Dorsolateral prefrontal cortex (tissue), 122 donors: ENCODE measurements at places on chromosomes 12 and 14.

DNA sequence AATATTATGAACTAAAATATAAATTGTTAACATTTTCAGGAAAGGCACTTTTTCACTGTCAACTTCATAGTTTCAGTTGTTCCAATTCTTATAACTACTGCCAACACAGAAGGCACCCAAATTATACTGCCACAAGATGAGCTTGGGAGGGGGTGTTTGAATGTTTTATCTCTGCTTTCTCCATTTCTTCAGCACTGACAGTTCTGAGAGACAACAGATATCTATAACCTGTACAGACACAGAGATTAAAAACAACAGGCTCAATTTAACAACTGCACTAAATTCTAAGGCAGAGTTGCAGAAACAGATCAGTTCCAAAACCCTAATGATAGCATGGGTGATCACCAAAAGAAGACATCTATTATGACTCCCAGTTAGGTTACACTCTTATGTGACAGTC, 12.8 kb downstream of the SCAF11 start:
- DNase-seq = no peak

DNA sequence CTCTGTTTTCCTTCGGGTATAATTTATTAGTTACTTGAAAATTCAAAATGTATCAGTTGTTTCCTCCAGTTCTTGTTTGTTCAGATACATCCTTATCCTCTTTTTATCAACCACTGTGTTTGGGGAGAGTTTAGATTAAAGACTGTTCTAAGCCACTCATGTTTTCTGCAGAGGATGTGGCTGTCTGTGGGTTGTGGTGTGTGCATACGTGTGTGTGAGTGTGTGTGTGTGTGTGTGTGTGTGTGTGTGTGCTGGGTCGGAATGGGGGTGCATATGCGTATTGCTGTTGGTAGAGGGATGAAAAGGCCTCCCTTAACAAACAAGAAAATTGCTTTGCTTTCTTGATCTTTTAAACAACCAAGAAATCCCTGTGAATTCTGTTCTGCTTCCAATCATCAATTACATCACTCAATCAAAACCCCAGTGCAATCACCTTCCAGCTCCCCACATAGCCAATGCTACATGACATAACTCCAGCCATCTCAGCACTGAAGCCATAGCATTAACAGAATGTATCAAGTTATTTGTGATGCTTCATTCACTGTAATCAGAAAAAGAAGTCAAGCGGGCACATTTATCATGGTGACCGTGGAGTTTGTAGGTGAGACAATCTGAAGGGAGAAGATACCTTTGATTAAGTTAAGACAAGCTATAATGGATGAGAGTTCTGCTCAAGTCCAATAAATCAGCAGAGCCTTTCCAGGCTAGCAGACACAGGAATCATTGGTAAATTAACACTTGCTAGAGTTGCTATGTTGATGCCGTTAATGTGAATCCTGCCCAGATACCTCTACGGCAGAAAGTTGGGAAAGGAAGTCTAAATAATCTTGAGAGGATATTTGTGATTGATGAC, 131.9 kb downstream of the RMST start:
- no peak for DNase-seq

DNA sequence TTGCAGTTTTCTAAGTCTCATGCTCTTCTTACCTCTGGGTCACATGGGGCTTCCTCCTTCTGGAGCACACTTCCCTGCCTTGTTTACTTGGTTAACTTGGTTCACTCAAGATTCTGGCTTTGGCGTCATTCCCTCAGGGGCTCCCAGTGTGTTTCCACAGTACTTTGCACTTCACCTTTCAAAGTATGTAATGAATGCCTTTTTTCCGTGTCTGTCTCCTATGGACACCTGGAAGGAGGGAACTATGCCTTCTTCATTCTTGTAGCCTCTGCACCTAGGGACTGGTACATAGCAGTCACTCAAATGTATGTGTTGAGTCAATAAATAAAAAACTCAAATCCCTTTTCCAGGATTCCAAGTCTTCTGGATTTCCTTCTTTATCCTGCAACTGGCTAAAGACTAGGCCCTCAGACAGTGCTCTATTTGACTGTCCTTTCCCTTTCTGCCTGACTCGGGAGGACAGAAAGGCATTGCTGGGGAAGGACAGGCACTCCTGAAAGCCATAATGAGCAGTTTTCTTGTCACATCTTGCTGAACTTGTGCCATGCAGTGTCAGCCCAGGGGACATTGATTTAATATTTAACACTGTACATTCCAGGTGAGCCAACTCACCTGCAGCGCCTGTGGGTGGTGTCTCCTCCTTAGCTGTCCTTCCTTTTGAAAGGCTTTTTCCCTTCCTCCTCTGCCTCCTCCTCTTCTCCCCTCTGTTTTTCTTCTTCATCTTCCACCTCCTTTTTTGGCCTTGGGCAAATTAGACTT, 12.8 kb downstream of the MYRFL start:
- no peak for DNase-seq

DNA sequence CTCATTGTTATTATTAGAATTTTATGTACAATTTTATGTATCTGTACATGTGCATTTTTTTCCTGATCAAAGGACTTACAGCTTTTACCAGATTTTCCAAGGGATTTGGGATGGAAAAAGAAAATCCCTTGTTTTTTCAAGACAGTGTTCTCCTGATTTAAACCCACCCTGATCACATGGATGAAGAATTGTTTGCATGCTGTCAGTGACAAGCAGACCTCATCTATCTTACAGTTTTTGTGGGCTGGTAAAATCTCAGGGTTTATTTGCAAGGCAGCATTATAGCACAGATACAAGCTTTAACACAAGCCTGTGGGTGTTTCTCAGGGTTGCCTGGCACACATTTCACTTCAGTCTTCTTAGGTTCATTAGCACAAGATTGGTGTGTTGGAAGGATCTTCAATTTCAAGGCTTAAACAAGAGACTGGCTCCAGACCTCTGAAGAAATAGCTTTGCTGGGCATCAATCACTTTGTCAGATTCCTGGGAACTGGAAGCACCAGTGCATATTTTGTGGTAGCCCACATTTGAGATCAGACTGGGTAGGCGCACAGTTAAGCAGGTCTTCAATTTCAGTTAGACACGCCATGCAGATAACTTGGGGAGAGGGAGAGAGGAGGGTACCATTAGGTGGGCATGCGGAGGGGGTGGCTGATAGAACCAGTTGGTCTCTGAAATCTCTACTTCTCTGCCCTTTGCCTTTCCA, 118.0 kb downstream of the TBX5 start:
- no peak for DNase-seq

GRCh38 chr12:124745465-124745890, 118.2 kb downstream of the SCARB1 start:
- DNase-seq = no peak

DNA sequence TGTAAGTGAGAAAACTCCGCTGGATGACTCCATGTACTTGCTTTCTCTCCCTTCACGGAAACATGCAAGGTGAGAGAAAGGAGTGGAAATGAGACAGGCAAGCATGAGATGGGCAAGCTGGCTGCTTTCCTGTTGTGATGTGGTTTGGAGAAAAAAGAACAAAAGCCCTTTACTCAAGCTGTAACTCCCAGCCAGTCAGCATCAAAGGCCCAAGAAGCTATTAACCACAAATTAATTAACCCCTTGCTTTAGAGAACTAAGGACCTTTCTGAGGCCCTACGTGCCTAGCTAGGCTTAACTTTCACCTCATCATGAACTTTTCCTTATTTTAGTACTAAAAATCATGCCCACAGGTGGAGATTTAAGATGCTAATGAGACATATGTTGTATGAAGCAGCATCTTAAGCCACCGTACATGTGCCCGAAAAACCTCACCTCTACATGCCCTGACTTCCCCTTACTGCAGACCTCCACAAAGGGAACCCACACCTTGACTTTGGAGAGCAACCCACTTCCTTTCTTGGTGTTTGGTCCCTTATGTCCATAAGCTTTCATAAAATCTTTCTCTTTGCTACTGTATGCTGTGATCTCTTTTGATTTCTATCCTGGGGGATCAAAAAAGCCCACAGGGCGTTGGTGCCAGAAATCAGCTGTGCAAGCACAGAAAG, 87.0 kb downstream of the GALNT8 start:
- DNase-seq = no peak

DNA sequence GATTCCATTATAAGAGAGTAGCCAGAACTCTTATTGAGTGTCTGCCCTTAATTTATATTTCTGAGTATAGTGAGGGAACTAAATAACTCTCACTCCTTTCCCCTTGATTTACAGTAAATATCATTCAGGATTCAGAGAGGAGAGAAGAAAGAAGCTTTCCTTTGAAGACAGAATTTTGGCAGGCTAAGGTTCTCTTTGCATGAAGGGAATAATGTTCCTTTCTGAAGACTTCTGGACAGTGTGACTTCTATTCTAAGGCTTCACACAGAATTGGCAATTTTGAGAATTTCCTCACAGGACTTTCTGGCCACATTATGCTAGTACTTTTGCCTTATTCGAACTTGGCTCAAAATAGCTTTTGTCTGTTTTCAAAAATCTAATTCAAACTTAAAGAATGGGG, 352.2 kb upstream of the FBXO33 start:
- DNase-seq = no peak

DNA sequence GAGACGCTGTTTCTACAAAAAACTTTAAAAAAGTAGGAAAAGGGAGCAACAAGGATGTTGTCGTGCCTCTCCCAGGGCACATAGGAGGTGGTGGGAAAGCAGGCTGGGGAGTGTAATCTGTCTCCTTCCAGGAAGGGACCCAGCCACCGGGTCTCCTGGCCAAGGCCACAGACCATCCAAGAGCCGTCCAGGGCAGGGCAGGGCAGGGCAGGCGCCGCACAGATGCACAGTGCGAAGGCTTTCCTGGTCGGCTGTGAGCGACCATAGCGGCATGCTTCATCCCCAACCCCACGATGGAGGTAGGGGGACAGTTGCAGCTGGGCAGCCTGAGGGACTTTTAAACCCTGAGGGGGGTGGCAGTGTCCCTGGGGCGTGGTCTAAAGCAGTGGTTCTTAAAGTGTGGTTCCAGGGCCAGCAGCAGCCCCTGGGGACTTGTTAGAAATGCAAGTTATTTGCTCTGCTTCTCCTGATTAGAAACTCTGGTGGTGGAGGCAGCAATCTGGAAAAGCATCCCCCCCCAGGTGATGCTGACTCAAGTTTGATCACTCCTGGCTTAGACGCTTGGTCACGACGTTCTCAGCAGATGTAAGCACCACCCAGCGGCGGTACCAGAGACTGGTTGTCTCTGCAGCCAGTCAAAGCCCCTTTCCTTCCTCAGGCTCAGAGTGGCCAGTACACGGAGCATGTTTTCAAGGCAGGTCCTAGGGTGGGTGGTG, 197.4 kb upstream of the PRMT8 start:
- DNase-seq = no peak

DNA sequence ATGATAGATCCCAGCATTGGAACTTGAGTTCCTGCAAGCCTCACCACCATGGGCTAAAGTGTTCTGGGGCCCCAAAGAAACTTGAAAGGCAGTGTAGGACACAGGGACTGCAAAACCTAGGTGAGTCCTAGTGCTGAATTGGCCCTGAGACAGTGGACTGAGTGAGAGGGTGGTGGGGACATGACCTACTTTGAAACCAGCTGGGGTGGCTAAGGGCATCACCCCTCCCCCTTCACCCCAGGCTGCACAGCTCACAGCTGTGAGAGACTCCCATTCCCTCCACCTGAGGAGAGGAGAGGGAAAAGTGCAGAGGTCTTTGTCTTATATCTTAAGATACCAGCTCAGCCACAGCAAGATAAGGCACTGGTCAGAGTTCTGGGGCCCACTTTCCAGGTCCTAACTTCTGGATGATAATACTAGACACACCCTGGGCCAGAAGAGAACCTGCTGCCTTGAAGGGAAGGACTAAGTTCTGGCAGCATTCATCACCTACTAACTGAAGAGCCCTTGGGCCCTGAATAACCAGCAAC, 62.5 kb downstream of the MAPKAPK5 start:
- DNase-seq = no peak

DNA sequence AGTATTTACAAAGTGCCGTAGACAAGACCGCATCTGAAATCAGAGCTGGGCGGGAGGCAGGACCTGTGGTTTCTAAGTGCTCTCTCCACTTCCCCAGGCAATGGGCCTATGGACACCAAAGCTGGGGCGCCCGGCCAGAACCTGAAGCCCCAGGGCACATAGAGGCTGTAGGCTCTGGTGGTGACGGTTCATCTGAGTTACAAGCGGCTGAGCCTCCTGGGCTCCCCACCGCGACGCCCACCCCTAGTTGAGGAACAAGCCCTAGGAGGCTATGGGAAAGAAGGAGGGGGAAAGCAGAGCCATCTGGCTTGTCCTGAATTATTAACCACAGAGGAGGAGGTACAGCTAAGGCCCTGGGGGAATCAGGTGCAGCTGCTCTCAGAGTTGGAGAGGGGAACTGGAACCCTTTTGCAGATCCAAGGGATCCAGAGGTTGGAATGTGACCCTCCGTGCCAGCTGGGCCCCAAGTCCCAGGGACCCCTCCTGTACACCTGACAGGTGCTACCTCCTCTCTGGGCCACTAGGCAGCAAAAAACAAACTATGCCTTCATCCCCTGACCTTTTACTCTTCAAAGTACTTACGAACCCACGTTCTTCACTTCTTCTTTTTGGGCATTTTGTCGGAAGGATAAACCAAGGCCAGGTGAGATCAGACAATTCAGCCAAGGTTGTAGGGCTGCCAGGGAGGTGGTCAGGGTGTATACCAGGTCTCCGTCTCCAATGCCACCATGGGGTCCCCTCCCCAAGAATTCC, 77.2 kb downstream of the ARL6IP4 start:
- DNase-seq = no peak

DNA sequence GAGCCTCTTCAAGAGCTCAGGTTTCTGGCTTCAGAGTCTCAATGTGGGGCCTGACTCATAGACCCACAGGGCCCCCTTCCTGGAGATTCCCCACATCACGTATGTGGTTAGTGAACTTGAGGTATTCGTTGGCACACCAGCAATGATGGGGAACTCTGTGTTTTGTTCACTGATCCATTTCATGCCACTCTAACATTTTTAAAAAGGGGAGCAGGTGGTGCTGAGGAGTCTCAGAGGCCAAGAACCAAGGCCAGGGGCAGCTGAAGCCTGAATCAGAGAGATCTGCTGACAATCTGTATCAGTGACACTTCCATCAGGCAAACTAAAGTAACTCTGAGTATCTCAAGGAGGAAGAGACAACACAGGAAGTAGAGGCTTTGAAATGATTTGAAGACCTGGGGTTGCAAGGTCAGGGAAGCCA, 323.4 kb downstream of the VRK1 start:
- no peak for DNase-seq

GRCh38 chr14:81330619-81331122, 69.5 kb downstream of the STON2 start:
- DNase-seq = no peak

- DNase-seq = no peak
Observed at GRCh38 chr14:64828071-64828470, 51.6 kb downstream of the SPTB start.

- DNase-seq = no peak
Observed at GRCh38 chr14:81235096-81235495, 14.3 kb upstream of the GTF2A1 start.

GRCh38 chr14:68856572-68856971, 63.7 kb upstream of the ZFP36L1 start:
- DNase-seq = no peak

- DNase-seq = no peak
Observed at GRCh38 chr12:3896801-3897351, 23.7 kb upstream of the PARP11 start.

GRCh38 chr12:89765959-89766824, 57.6 kb upstream of the ATP2B1 start:
- no peak for DNase-seq
